ENCODE measurements at places on chromosomes 3 and 15.

GRCh38 chr15:69725275-69725674 is 272.7 kb downstream of the RPLP1 start:
- DNase-seq: no peak

DNA sequence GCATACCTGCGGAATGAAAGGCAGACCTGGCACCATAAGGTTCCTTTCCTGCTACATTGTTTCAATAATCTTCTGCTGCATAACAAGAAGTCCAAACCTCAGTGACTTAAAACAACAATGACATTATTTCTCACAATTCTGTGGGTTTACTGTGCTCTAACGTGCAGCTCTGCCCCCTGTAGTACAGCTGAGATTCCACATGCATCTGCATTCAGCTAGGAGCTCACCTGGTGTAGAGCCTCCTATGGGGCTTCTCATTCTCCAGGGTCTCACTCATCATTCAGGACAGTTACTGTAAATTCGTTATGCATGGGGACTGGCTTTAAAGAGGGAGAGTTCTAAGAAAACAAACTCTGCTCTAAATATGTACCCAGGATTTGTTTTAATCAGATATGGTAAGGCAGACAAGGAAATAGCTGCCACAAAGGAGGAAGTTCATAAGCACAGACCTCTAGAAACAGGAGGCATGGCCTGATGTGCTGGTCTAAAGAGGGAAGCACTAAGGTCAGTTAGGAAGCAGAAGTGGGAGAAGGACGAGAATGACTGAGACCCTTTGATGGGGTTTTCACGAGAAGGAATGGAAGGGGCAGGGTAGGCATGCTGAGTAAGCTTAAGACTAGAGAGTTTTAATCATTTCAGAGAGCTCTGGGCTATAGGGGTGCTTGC is 347.0 kb downstream of the NEK10 start:
- DNase-seq: no peak

- DNase-seq: no peak
Measured at GRCh38 chr3:156626104-156626503, 48.3 kb upstream of the TIPARP start.

DNA sequence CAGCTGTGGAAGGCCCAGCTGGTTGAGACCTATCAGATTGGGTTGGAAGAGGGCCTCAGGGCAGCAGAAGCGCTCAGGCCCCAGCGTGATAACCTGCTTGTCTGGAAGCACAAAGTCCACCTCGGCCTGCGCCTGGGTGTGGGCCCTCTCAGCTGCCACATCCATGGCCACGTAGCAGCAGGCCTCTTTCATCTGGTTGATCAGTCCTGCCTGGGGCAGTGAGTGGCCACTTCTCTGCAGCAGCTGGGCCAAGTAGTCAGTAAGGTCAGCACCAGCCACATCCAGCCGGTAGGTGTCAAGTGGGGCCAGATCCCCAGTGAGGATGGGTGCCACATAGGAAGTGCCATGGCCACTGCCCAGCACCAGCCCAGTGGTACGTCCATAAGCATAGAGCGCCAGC is 3.9 kb upstream of the CAMKV start:
- DNase-seq: no peak

DNA sequence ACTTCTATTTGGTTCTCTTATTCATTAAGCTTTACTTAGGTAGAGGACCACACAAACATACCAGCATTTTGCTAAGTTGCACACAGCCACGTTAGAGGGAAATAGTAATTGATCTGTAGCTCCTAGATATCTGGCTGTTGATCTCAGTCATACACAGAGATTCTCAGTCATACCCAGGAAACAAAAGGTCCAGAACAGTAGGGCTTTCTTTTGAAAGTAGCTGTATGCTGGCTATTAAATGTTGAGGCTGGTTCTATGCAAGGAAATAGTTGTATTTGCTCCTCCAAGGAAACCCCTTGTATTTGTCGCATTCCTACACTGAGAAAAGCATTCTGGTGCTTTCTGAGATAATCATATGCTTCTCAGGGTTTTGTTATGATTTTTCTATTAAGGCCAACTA is 523.8 kb downstream of the SOX2 start:
- DNase-seq: no peak

DNA sequence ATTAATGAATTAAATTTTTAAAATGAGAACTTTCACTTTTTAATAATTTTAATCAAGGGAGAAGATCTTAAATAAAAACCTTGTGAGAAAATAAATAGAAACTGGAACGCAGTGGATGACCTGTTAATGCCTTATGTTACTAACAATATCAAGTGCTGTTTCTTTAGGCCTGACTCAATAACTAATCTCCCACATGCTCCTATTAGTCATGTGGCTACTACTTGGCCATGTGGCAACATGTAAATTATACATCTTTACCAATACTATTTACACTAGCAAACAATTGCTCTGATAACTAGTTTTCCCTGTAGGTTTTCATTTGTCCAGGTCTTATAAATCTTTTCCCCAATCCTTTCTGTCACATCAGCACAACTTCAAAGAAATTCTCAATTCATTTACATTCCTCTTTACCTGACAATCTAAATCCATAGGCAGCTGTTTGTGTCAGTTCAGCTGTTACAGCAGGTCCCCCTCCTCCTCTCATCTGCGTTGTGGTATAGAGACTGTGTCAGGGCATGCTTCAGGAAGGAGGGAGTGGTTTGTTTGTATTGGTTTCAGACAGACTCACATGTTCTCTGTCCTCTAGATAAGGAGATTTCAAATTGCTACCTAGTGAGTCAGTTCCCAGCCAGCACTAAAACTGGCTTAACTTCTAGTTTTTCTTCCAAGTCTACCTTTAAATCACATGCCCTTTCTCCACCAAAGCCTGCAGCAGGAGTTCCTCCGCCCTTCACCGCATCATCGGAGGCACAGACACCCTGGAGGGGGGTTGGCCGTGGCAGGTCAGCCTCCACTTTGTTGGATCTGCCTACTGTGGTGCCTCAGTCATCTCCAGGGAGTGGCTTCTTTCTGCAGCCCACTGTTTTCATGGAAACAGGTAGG is 11.3 kb upstream of the C3orf52 start:
- peak; percentile 85 for DNase-seq

GRCh38 chr15:35885870-35886269 is 339.9 kb upstream of the DPH6 start:
- no peak for DNase-seq

DNA sequence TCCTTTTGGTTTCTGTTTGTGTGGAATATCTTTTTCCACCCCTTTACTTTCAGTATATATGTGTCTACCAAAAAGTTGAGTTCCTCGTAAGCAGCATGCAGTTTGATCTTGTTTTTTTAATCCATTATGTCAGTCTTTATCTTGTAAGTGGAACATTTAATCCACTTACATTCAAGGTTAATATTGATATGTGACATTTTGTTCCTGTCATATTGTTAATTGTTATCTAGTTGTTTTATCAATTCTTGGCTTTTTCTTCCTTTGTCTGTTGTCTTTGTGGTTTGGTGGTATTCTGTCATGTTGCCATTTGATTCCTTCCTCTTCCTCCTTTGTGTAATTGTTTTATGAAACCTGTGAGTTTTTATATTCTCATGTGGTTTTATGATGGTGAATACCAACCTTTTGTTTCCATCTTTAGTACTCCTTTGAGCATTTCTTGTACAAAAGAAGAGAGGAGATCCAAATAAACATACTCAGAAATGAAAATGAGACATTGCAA is 43.4 kb upstream of the XCR1 start:
- no peak for DNase-seq

GRCh38 chr15:32908135-32908801 is 190.5 kb downstream of the GREM1 start:
- DNase-seq: peak; percentile 73

DNA sequence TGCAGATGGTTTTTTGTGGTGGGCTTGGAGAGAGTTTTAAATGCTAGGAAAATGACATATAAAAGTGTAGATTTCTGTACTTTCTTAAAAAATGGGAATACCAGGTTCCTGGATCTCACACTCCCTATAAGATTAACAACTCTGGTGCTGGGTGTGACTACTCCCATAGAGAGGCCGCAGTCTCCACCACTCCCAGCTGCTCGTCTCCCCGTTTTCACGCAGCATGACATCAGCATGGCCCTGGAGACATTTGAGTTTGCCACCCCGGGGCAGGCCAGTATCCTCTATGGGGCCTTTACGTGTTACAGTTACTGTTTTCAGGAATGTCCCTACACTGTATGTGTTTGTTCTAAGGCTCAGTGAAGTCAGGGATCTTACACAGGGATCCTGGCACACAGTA is 126.7 kb upstream of the ATP2B2 start:
- no peak for DNase-seq

DNA sequence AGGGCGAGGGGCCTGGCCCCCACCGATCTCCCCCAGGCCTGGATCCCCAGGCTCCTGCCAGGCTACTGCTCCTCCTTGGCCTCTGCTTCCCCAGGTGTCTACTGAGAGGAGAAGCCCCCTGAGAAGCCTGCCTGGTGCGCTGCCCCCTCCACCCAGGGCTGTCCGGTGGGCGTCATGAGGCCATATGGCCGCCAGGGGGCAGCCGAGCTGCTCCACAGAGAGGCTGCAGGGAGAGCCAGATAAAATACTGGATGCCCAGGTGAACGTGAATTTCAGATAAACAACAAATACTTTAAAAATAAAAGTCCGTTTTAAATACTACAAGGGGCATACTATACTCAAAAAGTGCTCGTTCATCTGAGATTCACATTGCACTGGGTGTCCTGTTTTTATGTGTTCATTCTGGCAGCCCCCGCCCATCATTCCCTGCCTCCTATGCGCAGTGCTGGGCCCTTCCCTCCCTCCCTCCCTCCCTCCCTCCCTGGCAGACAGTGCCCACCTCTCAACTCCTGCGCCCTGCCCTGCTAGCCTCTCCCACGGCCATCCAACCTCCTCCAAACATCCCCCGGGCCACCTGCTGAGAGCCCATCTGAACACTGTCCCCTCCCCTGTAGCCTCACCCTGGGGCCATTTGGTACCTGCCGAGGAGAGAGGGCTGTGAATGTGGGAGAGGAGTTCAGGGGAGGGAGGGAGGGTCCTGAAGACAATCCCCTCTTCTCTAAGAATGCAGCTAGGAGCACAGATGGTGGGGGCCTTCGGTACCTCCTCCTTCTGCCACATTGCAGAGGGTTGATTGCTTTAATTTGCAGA is 29.6 kb downstream of the PSTPIP1 start:
- DNase-seq: peak; percentile 43

GRCh38 chr3:150411976-150412375 is 3.9 kb downstream of the TSC22D2 start:
- no peak for DNase-seq

DNA sequence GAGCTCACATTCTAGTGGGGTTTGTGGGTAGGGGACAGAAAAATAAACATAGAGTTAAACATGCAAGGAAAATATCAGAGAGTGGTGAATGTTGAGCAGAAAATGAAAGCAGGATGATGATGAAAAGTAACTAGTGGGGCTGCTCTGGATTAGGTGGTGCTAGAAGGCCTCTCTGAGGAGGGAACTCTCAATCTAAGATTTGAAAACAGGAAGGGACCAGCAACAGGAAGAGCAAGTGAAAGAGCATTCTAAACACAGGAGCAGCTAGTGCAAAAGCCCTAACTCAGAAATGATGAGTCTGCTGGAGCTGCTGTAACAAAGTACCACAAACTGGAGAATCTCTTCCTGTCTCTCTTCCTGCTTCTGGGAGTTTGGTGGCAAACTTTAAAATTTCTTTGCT is 468.6 kb upstream of the AGTR1 start:
- no peak for DNase-seq

DNA sequence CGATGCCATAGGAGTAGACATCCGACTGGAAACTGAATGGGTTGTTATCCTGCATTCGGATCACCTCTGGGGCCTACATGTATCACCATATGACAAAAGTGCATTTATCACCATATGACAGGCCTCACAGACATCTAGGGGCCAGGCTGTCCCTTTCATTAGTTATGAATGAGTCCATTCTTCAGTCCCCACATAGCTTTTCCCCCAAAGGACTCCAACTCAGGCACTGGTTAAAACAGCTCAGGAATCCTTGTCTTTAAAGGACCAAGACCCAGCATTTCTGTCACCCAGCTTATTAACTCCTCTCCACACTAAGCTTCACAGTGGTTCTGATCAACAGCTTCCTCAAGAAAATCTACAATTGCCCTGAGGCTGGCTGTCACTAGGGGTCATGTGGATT is 28.3 kb downstream of the MKRN2 start:
- no peak for DNase-seq

- no peak for DNase-seq
Measured at GRCh38 chr15:32886459-32886858, 168.7 kb downstream of the GREM1 start.

GRCh38 chr15:61530769-61531168 is 301.7 kb upstream of the RORA start:
- no peak for DNase-seq

DNA sequence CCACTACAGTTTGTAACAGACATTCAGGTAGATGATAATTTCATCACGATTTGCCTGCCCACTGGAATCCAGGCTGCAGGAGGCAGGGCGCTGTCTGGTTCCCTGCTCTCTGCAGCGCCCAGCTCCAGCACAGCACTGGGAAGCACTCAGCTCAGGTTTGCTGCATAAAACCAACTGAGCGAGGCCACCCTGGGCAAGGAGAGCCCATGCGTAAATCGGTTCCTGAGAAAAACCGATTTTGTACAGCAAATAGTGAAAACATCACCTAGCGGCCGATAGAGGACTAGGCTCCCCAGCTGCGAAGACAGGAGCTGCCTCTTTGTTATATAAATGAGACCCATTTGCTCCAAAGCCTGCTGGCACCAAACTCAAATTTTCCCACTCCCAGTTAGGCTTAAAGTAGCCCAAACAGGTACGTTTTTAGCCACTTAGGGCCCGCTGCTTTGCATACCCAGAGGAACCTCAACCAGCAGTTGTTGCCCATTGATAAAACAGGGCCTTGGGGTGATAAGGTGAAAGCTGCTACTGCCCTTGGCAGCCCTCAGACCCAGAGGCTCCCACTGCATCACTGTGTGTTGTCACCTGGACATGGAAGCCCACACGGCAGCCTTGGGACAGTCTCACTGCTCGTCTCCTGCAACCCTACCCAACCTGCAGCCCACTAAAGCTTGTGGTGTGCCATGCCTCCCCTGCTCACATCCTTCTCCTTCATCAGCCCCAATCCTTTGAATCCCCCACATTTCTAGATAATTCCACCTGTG is 47.5 kb downstream of the ALDH1L1 start:
- peak; percentile 6 for DNase-seq

DNA sequence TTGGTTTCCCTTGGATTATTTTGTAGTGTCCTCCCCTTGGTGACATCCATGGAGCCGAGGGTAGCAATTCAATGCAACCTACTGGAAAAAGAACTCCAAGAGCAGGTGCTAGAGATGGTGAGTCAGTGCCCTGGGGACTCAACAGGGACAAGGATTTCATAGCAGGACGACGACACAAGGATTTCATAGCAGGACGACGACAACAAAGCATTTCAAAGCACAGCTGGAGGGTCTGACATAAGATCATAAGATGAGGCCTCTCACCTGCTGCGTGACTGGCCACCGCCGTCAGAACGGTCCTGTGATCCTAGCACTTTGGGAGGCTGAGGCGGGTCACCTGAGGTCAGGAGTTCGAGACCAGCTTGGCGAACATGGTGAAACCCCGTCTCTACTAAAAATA is 22.5 kb downstream of the NRROS start:
- DNase-seq: no peak

GRCh38 chr15:83299462-83299861 is 15.0 kb upstream of the BNC1 start:
- DNase-seq: no peak

GRCh38 chr15:62128916-62129315 is 36.2 kb downstream of the C2CD4B start:
- no peak for DNase-seq

All from fibroblast of upper back skin (primary cell).